ENCODE measurements at places on chromosomes 11 and 22.

DNA sequence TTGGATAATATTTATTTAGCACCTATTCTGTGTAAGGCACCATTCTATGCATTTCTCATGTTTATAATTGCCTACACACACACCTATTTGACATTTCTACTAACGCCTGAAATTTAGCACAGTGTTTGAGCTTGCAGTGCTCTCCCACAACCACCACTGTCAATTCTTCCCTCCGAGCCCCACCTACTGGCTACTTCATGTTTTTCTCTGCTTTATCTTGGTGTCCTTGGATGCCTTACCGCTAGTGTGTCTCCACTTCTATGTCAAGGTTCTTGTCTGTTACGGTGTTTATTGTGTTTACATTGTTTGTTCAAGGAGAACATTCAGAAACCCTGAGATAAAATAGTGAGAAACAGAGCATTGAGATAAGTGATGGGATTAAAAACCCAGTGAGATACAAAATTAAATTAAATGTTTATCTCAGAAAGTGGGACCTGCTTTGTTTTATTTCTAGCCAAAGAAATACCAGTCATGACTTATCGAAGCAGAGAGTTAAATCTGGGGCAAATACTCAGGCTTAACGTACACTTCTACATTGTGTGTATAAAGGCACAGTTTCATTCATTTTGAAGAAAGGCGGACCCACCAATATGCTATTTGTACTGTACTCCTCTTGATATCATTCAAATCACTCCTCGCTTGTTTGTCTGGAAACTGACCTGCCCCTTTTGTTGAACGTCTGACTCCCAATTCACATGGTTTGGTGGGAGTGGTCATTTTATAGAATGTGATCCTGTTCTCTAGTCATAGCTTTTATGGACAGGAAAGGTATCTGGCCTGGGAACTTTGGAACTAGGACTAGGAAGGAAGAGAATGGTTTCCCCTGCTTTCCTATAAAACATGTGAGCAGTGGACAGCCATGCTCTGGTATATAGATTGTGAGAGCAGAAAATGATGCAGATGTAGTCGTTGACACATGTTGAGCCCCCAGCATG, 39.2 kb upstream of the SLC36A4 start:
- no peak for DNase-seq

- DNase-seq: no peak
These were observed 13.9 kb upstream of the NAV2 start for GRCh38 chr11:19698493-19699292.

DNA sequence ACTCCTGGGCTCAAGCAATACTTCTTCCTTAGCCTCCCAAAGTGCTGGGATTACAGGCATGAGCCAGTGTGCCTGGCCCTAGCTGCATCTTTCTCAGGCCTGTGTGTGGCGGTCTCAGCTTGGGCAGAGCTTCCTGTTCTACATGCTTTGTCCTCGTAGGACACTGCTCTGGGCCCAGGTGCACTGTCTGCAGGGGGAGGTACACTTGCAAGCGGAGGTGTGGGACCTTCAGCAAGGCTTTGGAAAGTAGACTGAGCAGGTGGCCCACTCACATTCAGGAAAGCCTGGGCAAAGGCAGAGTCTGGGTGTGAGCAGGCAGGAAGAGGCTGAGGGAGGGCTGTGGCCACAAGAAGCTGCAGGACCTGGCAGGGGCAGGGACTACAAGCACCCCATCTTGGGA, 33.6 kb upstream of the SUSD2 start:
- DNase-seq: no peak

DNA sequence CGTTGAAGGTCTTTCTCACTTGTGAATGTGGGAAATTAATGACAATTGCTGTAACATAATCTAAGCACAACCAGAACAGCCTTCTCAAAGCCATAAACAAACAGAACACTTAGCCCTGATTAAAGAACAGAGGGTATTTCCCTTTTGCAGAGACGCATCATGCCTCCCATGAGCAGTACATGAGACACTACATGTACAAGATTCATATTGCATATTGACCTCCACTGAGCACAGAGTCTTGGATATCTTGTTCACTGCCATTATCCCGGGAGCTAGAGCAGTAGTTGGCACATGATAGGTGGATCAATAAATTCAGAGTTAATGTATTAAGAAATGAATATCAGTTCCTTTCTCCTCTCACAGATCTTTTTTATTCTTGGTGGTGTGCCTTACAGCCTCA, 1194.3 kb upstream of the TENM4 start:
- DNase-seq: no peak

DNA sequence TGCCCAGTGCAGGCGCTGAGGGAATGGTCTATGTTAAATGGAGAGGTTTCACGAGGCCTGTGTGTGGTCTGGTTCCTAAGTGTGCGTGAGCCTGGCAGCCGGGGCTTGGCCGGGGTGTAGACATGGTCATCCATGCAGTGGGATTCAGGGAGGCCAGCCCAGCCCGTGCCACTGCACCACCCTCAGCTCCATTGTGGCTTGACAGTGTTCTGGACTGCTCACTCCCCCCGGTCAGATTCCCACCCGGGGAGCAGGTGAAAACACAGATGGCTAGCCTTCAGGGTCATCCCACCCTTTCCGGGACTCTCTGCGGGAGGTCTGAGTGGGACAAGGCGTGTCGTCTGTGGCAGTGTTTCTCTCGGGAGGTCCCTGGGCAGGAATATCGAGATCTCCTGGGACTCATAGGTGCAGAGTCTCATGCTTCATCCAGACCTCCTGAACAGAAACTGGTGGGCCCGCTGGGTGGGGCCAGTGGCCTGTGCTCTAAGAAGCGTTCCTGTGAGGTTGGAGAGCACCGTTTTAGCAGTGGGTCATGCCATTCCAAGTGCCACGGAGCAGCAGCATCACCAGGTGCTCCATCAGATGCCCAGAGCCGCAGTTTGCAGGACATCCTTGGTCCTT, 52.3 kb downstream of the ST14 start:
- no peak for DNase-seq

DNA sequence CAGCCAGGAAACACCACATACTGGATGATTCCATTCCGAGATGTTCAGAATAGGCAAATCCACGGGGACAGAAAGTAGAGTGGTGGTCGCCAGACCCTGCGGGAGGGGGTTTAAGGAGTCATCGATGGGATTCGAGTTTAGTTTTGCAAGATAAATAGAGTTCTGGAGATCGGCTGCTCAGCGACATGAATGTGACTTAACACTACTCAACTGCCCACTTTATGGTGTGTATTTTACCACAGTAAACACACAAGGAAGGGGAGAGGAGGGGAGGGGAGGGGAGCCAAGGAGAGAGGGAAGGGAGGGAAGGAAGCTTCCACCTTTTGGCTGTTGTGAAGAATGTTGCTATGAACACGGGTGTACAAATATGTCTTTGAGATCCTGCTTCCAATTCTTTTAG, 10.4 kb upstream of the ARHGAP8 start:
- DNase-seq: no peak

GRCh38 chr11:67261640-67261945, 4.7 kb upstream of the GRK2 start:
- DNase-seq: no peak

GRCh38 chr11:60887556-60887955, 18.8 kb downstream of the PRPF19 start:
- DNase-seq: no peak

- DNase-seq: no peak
These were observed 131.3 kb downstream of the C11orf87 start for GRCh38 chr11:109553284-109553683.

GRCh38 chr11:2789791-2790567, 90.2 kb upstream of the KCNQ1OT1 start:
- no peak for DNase-seq

DNA sequence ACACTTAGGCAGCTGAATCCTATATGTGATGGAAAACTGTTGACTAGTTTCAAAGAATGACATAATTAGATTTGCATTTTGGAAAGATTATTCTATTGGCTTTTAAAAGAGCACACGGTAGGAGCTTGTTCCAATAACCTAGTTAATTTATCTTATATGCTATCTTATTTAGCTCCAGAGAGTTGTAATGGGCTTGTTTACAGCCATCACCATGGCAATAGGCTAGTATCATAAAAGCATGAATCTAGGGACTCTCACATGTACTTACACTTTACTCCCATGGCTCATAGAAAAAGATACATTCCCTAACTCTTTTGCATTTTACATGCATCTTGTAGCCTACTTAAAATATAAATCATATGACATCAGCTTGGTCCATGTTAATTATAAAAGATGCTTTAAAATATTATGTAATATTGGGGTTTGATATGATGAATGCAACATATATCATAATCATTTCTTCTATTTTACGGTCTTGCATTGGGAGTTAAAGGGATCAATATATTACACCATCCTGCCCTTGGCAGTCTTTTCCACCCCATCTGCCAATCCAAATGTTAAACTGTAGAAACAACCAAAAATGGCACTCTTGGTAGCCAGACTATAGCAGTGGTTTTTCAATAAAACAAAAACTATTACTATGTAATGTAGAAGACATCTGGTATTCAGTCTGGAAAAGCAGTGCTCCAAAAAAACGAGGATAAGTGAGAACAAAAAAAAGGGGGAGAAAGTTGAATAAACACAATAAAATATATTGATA, 2254.0 kb downstream of the LRRC4C start:
- DNase-seq: no peak

GRCh38 chr11:19742588-19743292, 30.1 kb downstream of the NAV2 start:
- DNase-seq: peak; percentile 12

GRCh38 chr22:39596601-39597000, 26.0 kb downstream of the CACNA1I start:
- DNase-seq: no peak

- DNase-seq: no peak
These were observed 92.5 kb downstream of the TMPRSS5 start for GRCh38 chr11:113613619-113614018.

DNA sequence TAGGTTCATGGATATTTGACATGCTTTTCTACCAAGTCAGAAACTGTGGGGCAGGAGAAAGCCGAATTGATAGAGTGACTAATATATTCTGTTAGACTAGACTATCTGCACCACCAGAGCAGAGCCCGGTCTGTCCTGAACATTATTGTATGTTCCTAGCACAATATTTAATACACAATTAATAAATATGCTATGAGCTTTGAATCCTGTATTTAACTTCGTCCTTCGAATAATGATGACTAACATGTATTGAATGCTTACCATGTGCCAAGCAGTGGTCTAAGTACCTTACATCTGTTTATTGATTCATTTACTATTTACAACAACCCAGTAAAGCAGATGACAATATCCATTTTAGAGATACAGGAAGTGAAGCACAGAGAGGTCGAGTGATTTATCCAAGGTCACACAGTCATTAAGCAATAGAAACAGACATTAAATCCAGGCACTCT, 44.8 kb upstream of the ANO3 start:
- DNase-seq: no peak

- DNase-seq: no peak
These were observed 10.4 kb downstream of the OR51B4 start for GRCh38 chr11:5291207-5291838.

GRCh38 chr11:95500466-95500865, 269.5 kb upstream of the SESN3 start:
- DNase-seq: no peak

- no peak for DNase-seq
These were observed 226.7 kb upstream of the PDGFD start for GRCh38 chr11:104390651-104391050.

DNA sequence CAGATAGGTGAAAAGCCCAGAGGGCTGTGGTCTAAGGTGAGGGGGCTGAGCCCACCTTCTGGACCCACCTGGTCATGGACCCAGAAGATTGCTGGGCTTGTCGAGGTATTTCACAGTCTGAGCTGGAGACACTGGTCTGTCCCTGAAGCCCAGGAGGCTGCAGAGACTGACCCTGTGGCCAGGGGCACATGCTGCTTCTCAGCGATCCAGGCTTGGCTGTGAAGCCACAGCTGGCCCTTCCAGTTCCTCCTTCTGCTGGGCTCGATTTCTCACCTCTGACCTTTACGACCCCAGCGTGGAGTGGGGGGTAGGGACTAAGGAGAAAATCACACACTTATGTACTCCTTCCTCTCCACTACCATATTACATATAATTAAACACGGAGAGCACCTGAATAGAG, 88.5 kb downstream of the NECTIN1 start:
- DNase-seq: no peak

DNA sequence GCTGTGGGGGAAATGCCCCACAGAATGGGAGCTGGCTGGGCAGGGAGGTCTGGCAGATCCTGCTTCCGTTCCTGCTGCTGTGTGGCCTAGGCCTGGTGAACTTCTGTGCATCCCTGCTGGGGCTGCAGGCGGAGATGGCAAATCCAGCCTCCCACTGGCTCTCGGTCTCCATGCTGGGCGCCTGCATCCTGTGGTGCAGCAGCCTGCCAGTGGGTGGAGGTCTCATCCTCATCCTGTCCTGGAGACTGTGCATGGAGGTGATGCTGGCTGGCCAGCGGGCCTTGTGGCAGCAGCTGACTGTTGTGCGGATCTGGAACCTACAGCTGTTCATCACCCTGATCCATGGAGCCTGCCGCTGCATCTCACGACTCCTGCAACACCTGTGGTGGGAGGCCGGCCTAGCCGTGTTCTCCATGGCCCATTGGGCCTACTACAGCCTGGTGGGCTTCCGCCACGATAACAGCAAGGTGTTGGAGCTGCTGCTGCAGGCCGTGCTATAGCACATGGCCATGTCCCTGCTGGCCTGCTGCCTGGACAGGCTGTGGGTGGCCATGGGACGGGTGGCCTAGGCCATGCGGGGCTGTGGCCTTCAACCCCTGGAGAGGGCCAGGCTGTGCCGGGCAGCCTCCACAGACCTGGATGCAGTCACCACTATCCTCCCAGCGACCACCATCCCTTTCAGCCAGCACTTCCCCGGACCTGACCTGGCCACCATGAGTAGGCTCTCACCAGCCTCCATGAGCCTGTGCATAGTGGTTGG, 8.8 kb upstream of the RPL3 start:
- no peak for DNase-seq

- DNase-seq: no peak
These were observed 1130.4 kb downstream of the LRRC4C start for GRCh38 chr11:40328890-40329614.

DNA sequence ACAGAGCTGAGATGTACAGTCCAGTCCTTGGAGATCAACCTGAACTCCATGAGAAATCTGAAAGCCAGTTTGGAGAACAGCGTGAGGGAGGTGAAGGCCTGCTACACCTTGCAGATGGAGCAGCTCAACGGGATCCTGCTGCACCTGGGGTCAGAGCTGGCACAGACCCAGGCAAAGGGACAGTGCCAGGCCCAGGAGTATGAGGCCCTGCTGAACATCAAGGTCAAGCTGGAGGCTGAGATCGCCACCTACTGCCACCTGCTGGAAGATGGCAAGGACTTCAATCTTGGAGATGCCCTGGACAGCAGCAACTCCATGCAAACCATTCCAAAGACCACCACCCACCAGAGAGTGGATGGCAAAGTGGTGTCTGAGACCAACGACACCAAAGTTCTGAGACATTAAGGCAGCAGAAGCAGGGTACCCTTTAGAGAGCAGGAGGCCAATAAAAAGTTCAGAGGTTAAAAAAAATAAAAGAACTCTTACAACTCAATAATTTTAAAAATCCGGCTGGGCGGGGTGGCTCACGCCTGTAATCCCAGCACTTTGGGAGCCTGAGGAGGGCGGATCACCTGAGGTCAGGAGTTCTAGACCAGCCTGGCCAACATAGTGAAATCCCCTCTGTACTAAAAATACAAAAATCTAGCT, 69.9 kb upstream of the RTL6 start:
- no peak for DNase-seq

GRCh38 chr11:8268530-8269400, 5.1 kb upstream of the LMO1 start:
- DNase-seq: no peak
